Esophagus squamous epithelium (tissue), 5 donors: ENCODE measurements at places on chromosomes 2 and 18.

DNA sequence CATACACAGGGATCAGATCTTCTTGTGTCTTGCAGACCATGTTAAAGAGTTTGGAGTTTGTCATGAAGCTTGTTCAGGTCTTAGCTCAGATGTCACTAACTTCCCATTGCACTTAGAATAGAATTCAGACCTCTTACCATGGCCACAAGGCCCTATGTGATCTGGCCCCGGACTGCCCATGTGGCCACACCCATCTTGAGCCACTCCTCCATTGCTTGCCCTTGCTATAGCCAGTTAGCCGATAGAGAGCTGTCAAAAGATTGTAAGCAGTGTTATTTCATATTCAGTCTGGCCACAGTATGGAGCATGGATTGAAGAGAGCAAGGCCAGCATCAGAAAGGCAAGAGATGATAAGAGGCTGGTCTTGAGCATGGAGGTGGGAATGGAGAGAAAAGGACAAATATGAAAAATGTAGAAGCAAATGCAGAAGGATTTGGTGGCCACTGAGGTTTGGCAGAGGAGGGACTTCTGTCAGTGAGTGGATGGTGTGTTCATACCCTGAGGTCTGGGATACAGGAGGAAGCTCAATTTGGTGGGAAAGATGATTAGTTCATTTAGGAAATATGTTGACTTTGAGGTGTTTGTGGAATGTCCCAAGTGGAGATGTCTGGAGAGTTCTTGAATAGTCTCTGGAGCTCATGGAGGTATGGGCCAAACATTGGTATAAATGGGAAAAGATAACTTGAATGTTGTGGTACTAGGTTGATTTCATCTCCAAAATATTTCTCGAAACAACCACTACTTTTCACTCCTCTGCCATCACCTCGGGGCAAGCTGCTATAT is 10.6 kb downstream of the DGUOK start:
- no peaks in the 10 kb centered on the region for H3K36me3 ChIP-seq
- no peaks in the 10 kb centered on the region for H3K27me3 ChIP-seq
- DNase-seq, result no peak
- H3K4me3 ChIP-seq, result no peak overlapping the region

- no peaks in the 10 kb centered on the region for H3K27me3 ChIP-seq
- H3K27ac ChIP-seq, result no peak overlapping the region
- no peaks in the 10 kb centered on the region for H3K4me1 ChIP-seq
- no peak overlapping the region for H3K4me3 ChIP-seq
These were observed 1480.0 kb downstream of the LRP1B start for GRCh38 chr2:140650825-140651224.

DNA sequence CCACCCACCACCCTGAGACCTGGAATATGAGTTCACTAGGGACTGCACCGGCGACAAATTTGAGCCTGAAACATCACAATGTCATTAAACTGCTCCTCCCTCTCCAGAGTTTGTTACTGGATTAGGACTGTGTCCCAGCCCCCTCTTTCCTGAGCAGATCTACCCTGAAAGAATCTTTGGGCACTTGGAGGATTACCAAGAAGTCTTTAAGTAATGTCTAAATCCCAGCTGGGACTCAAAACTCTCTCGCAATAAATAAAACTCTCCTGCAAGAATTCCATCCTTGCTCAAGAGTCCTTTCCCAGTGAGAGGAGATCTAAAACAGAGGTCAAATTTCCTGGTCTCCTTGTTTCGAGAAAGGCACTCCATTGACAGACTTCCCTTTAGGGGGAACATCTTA is 20.9 kb downstream of the GKN2 start:
- no peaks in the 10 kb centered on the region for H3K27me3 ChIP-seq
- H3K4me1 ChIP-seq, result peaks cover 18% of the 10 kb centered on the region
- no peak overlapping the region for H3K4me3 ChIP-seq
- no peaks in the 10 kb centered on the region for H3K36me3 ChIP-seq

DNA sequence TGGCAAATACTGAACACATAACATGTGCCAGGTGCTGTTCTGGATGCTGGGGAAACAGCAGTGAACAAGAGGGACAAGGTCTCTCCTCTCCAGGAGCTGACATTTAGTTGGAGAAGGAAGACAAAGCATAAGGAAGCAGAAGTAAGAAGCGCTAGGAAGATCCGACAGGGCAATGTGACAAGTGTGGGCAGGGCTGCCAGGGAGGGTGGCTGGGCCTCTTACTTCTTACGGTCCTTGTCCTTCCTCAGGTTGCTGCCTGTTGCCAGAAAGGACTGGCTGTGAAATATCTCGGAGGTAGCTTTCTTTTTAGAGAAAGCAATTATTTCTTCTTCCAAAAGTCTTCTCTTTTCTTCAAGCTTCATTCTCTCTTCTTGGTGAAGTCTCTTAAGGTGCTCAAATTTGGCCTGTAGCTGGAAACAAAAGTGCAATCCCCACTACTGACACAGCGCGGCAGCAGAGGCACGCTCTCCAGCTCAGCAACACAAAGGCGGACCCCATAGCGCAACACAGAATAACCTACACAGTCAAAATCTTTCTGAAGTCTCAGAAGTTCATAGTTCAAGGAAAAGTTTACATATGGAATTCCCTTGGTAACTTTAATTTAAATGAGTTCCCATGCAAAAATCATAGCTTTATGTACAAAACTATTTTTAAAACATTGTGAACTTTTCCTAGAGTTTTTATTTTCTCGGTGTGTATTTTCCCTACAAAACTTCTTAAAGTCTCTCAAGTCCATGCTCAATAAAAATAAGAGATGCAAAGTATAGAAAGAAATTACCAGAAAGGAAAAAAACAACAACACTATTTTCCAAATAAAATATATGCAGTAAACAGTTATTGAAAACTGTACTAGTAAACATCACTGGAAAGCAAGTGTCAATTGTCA is 67.7 kb downstream of the SEPTIN10 start:
- H3K4me1 ChIP-seq, result peaks cover 14% of the 10 kb centered on the region
- no peak for DNase-seq
- H3K27me3 ChIP-seq, result no peaks in the 10 kb centered on the region
- no peak overlapping the region for H3K27ac ChIP-seq

DNA sequence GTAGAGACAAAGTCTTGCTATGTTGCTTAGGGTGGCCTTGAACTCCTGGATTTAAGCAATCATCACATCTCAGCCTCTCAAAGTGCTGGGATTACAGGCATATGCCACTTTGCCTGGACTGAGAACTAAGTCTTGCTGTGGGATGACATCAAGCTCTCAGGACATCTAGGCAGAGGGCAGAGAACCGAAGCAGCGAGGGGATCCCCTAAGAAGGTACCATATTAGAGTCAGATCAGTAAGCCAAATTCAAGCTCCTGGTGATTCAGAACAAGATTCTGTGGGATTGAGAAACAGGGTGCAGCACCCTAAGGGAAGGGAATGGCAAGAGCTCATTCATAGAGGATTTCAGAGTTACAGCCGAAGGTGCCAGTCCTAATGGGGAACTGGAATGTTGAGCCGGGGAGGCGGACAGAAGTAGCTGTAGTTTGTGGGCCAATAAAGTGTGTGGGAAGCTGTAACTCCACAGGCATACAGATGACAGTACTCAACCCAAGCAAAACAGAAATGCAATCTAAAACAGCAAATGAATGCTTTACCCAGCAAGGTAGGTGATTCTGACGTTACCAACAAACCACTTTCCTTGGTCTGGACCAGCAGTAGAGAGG is 30.9 kb downstream of the EPHA4 start:
- no peak overlapping the region for H3K27ac ChIP-seq
- no peaks in the 10 kb centered on the region for H3K36me3 ChIP-seq
- no peak overlapping the region for H3K4me3 ChIP-seq

GRCh38 chr18:63779386-63779785 is 4.2 kb downstream of the SERPINB7 start:
- H3K27me3 ChIP-seq, result no peaks in the 10 kb centered on the region
- no peaks in the 10 kb centered on the region for H3K36me3 ChIP-seq
- no peak overlapping the region for H3K27ac ChIP-seq
- peaks cover 20% of the 10 kb centered on the region for H3K4me1 ChIP-seq

GRCh38 chr2:231168460-231169139 is 29.8 kb upstream of the ARMC9 start:
- H3K4me3 ChIP-seq, result no peak overlapping the region
- H3K27me3 ChIP-seq, result no peaks in the 10 kb centered on the region
- DNase-seq, result no peak
- no peaks in the 10 kb centered on the region for H3K4me1 ChIP-seq

DNA sequence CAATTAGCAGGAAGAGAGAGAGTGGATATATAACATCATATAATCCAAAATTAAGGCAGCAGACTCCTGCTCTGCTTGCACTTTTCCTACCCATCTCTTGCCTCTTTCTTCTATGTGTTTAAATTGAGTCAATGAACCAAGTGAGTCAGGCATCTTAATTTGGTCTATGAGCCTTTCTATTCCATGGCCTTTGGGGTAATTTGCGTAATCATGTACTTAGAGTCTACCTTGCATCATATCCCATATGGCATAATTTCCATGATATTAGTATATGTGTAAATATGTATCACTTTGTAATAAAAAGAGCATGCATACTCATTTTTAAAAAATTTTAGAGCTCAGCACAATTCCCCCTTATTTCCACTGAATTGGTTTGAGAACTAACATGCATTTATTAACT is 555.2 kb downstream of the STK39 start:
- DNase-seq, result no peak
- H3K27ac ChIP-seq, result no peak overlapping the region
- H3K36me3 ChIP-seq, result no peaks in the 10 kb centered on the region
- no peak overlapping the region for H3K4me3 ChIP-seq
- H3K27me3 ChIP-seq, result no peaks in the 10 kb centered on the region

GRCh38 chr2:219844401-219845091 is 217.1 kb downstream of the SLC4A3 start:
- DNase-seq, result no peak
- H3K36me3 ChIP-seq, result no peaks in the 10 kb centered on the region
- H3K4me1 ChIP-seq, result no peaks in the 10 kb centered on the region

- H3K36me3 ChIP-seq, result no peaks in the 10 kb centered on the region
- H3K27me3 ChIP-seq, result no peaks in the 10 kb centered on the region
- no peak for DNase-seq
- no peak overlapping the region for H3K27ac ChIP-seq
- H3K4me3 ChIP-seq, result no peak overlapping the region
These were observed 2193.8 kb upstream of the PIK3C3 start for GRCh38 chr18:39761273-39761672.

DNA sequence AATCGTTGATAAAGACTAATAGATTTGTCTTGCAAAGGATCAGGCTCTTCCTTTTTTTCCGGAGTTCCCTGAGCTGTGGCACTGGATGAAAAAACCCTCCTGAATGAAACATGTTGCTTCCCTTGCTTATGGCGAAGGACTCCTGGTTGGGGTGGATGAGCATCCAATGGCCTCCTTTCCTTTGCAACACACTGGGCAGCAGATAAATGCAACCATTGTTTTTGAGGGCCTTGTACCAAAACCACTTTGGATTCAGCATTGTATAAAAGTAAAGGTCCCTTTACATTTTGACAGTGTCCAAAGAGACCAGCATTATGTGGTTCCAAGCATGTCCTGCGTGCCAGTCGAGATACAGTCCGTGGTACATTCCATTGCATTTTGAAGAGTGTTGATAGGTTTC is 44.7 kb downstream of the FAM210A start:
- no peaks in the 10 kb centered on the region for H3K27me3 ChIP-seq
- no peak overlapping the region for H3K27ac ChIP-seq
- no peak for DNase-seq
- H3K36me3 ChIP-seq, result peaks cover 5% of the 10 kb centered on the region
- no peaks in the 10 kb centered on the region for H3K4me1 ChIP-seq

DNA sequence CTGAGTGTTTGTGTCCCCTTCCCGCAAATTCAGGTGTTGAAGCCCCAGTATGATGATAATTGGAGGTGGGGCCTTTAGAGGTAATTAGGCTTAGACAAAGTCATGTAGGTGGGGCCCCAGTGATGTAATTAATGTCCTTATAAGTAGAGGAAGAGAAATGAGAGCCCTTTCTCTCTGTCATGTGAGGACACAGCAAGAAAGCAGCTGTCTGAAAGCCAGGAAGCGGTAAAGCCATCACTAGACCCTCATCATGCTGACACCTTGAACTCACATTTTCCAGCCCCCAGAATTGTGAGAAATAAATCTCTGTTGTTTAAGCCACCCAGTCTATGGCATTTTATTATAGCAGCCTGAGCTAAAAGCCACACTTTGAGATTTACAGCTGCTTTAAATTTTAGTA is 1580.0 kb downstream of the LRP1B start:
- no peaks in the 10 kb centered on the region for H3K27me3 ChIP-seq
- no peak overlapping the region for H3K4me3 ChIP-seq
- no peaks in the 10 kb centered on the region for H3K36me3 ChIP-seq
- DNase-seq, result no peak

DNA sequence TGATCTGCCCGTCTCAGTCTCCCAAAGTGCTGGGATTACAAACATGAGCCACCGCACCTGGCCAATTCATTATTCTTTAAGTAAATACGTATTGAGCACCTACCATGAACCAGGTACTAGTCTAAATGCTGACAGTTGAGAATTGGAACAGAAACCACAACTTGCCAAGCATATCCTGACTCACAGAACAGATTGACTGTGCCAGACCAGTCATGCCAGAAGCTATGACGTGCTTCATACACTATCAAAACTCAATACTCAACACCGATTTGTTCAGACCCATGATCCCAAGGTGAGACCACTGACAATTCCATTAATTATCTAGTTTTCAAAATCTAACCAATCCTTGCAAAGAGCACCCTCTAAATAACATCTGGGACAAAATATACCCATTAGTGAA is 148.6 kb downstream of the B3GNT2 start:
- DNase-seq, result no peak
- H3K4me3 ChIP-seq, result no peak overlapping the region
- H3K4me1 ChIP-seq, result peaks cover 33% of the 10 kb centered on the region
- no peaks in the 10 kb centered on the region for H3K27me3 ChIP-seq
- H3K27ac ChIP-seq, result peak overlapping the region; percentile 69

- H3K4me3 ChIP-seq, result no peak overlapping the region
- no peak for DNase-seq
- no peak overlapping the region for H3K27ac ChIP-seq
- no peaks in the 10 kb centered on the region for H3K4me1 ChIP-seq
- no peaks in the 10 kb centered on the region for H3K36me3 ChIP-seq
These were observed 70.3 kb downstream of the ASB1 start for GRCh38 chr2:238496756-238497609.
